NCI-H1417 (cell line): ENCODE measurements at places on chromosomes 13 and 19.

GRCh38 chr13:25494698-25495411 lies 123.1 kb downstream of the ATP8A2 start:
- peak; percentile 82 for DNase-seq

DNA sequence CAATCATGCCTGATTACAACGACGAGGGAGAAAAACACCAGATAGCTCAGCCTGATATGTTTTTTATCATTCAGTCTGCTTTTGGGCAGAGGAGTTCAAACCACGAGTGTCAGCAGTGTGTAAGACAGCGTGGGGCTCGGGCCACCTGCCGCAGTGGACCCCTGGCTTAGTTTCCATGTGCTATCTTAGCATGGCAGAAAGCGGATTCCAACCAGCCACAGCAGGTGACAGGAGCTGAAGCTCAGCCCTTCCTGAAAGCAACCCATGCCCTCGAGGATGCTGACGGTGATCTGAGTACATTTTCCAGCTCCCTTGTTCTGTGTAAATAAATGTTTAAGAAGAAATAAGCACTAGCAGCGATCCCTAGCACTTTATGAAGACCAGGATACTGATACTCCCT lies 32.2 kb upstream of the MBNL2 start:
- DNase-seq, result peak; percentile 93

GRCh38 chr13:91050970-91051369 lies 296.5 kb upstream of the MIR17HG start:
- DNase-seq, result no peak

DNA sequence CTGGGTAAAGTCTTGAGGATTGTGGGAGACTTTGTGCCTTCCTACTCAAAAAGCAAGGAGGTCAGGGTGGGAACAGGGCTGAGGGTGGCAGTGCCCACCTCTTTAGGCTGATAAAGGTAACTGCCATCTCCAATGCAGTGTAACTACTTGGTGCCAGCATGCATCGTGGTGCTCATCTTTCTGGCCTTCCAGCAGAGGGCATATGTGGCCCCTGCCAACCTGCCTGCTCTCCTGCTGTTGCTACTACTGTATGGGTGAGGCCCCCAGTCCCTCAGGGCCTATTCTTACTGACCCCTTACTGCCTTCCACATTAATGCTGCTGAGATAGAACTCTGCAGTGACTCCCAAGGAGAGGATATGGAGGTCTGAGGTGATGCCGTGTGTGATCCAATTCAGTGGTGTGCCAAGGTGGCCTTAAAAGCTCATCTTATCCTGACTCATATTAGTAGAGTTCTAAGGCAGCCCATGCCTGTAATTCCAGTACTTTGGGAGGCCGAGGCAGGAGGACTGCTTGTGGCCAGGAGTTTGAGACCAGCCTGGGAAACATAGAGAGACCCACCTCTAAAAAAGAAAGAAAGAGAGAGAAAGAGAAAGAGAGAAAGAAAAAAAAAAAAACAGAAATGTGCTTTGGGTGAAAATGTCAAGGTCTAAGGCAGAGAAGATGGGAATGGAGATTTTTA lies 9.7 kb upstream of the ARHGAP45 start:
- DNase-seq, result peak; percentile 82

GRCh38 chr13:103430368-103430767 lies 364.2 kb upstream of the SLC10A2 start:
- peak; percentile 22 for DNase-seq

- no peak for DNase-seq
Measured at GRCh38 chr19:16446108-16446723, 25.6 kb downstream of the EPS15L1 start.

- no peak for DNase-seq
Measured at GRCh38 chr19:40995355-40995754, 4.3 kb downstream of the CYP2B6 start.

- no peak for DNase-seq
Measured at GRCh38 chr13:26471807-26472206, 85.7 kb upstream of the WASF3 start.

DNA sequence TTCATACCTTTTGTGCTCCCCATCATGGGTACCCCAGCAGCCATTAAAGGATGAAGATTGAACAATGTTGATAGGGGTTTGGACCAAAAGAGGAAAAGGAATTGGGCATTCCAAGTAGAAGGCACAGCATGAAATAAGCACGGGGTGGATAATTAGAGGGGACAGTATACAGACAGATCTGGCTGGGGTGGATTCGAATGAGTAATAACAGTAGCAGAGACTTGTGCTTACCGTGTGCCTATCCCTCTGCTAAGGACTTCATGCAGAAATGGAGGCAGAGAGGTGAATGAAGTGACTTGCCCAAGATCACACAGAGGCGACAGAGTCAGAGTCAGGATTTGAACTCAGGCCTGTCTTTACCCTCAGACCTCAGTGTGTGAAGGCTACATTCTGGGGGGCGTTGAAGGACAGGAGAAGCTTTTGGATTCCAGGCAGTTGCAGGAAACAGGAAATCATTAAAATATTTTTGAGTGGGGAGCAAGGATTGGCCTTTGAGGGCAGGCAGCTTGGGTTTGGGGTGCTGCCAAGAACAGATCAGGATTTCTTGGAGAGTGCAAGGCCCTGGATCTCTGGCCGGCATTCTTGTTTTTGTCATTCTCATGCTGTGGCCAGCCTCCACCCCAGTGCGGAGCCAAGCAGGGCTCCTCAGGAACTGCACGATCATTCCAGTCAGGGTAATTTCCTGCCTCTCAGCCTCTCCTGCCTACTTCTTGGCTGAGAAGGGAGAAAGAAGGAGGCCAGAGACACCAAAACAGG lies 18.7 kb downstream of the PAF1 start:
- no peak for DNase-seq

- peak; percentile 27 for DNase-seq
Measured at GRCh38 chr13:76597868-76598267, 288.3 kb downstream of the KCTD12 start.

DNA sequence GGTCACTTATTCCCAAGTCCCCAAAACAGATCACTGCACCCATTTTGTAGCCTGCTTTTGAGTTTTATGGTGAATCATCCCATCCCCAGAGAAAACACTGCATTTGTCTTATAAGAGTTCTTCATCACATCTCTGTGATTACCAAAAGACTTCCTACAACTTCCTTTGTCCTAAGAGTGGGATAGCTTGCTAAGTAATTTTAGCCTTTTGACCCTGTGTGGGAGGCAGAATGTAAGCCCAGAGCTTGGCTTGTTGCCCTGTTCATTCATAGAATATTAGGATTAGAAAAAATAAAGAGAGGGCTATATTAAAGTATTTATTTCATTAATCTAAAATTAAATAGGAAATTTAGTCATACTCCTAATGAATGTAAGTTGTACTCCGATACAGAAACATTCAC lies 213.3 kb downstream of the MZT1 start:
- no peak for DNase-seq

- DNase-seq, result no peak
Measured at GRCh38 chr19:1252221-1252820, 3.9 kb downstream of the MIDN start.

- no peak for DNase-seq
Measured at GRCh38 chr13:45750566-45750965, 48.4 kb downstream of the CBY2 start.

DNA sequence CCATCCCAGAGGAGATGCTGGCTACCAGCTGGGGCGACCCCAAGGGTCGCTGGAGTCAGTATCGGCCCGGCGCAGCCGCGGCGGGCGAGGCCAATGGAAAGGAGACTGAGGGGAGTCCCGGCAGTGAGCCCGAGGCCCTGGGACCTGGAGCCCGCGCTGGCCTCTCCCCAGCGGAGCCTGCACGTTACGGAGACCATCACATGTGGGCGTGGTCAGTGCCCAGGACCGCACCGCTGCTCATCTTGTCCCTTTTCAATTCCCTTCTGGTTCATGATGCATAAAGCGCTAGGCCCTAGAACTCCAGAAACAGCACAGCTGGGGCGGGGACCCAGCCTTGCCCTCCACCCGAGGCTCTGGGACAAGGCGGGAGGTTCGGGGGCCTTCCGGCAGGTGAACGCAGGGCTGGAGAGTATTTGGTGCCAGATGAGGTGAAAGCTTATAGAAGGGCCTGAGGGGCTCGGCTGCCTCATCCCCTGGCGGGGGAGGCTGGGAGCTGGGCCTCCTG lies 8.0 kb downstream of the C19orf25 start:
- peak; percentile 65 for DNase-seq
